NCI-H510A treated with DMSO at 0.1 percent for 48 hours (cell line): ENCODE measurements at places on chromosomes 2 and 18.

- DNase-seq, result no peak
Measured at GRCh38 chr2:231415029-231415428, 19.5 kb downstream of the B3GNT7 start.

DNA sequence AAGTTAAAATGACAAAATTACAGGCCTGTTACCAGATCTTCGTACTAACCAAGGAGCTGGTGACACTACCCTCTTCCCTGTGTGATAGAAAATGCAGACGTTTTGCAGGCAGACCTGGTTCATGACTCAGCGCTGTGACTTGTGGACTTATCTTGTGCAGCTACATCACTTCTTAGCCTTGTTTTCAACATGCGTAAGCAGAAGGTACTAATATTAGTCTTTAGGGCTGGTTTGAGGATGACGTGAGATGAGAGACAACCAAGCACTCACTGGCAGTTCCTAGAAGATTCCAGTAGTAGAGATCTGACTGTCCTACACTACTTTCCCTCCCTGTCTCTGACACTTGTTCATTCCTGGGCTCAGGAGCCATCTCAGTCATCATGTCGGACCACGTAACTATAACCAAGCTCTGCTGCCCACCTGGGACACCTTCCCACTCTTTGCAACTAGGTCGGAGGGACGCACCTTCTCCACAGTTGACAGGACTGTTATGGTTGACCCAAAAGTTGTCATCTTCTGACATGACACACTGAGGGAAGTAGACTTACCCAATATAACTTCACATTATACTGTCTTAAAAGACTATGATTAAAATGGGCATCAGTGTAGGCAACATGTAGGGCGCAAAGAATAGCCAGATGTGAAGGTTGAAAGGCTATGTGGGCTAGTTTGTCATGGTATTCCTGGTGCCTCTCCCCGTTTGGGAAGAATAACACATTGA lies 64.8 kb downstream of the TNFRSF11A start:
- DNase-seq, result no peak

DNA sequence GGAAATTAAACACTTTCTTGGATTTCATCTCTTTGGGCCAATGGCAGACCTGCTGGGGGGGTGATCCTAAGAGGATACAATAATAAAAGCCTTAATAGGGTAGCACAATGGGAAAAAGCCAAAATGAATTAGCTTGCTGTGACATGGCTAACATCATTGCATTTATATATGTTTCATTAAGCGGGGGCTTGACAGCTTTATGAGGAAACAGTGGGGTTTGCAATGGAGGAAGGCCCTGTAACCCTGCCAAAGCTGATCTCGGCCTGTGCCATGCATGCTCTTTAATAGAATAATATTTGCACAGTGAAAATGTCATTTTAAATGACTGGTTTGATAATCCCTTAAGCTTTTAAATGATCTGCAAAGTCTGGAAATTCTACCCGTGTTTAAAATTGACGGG lies 291.5 kb downstream of the SLC4A3 start:
- DNase-seq, result no peak

GRCh38 chr2:15941481-15941850 lies 1.1 kb downstream of the MYCN start:
- DNase-seq, result no peak

DNA sequence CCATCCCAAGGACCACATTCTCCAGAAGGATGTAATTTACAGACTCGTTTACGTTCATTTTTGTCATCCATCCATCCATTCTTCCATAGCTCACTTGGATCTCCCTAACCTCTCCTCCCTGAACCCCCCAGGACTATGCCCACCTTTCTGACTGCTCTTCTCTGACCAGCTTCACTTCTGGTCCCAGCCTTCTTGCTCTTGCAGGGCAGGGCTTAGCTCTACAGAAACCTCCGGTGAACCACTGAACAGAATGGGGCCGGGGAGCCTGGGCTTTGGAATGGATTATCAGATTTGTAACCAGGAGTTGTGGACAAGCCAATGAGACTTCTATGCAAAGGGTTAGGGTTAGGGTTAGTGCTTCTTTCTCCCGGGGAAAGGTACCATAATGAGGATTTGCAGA lies 95.0 kb downstream of the TGFA start:
- DNase-seq, result no peak

GRCh38 chr18:71209944-71210343 lies 921.1 kb downstream of the SOCS6 start:
- DNase-seq, result no peak

GRCh38 chr18:59232309-59233016 lies 12.5 kb downstream of the GRP start:
- peak; percentile 66 for DNase-seq

DNA sequence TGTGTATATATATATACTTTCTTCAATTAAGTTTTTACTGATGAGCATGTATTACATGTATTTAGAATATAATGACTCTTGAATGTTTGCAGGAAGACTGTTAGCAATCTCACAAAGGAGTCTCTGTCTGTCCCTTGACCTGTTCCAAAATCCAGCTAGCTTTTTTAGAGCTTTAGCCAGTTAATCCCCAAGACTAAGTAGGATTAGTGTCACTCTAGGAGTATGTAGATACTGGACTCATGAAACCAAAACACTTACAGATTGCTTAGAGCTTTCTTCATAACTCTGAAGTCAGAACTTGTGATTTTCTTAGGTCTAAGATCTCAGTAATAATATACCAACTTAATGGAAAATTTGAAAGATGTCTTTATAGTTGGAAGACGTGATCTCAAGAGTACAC lies 2.2 kb downstream of the UBXN4 start:
- DNase-seq, result no peak

DNA sequence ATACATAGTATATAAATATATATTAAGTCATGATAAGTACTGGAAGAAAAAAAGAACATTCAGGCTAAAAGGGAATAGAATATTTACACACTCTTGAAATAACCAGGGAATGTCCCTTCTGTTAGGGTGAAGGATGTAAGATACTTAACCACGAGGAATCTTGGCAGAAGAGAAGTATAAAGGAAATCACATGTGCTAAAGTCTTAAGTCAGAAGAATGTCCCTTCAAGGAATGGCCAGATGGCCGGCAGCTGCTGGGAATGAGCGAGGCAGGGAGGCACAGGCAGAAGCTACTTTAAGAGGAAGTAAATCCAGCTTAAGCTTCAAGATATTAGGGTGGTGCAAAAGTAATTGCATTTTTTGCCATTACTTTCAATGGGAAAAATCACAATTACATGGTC lies 5.5 kb downstream of the CCDC102B start:
- no peak for DNase-seq

- peak; percentile 40 for DNase-seq
Measured at GRCh38 chr18:69636529-69637301, 236.0 kb downstream of the DOK6 start.

- no peak for DNase-seq
Measured at GRCh38 chr2:506451-506850, 170.8 kb downstream of the TMEM18 start.

DNA sequence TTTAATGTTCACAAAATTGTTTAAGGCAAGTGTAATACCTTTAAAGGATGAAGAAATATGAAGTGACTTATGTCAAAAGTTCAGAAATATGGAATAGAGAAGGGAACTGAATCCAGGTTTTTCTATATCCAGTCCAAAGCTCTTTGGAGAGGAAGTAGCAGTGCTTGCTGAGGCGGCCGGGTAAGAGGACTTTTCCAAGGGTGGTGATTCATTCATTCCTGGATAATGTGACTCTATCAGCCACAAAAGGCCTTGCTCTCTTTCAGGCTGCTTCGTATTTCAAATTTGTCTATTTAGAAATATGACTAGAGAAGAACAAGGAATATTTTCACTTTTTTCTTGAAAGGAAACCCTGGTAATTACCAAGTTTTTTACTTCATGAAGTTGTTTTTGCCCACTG lies 830.1 kb upstream of the ZEB2 start:
- DNase-seq, result no peak

DNA sequence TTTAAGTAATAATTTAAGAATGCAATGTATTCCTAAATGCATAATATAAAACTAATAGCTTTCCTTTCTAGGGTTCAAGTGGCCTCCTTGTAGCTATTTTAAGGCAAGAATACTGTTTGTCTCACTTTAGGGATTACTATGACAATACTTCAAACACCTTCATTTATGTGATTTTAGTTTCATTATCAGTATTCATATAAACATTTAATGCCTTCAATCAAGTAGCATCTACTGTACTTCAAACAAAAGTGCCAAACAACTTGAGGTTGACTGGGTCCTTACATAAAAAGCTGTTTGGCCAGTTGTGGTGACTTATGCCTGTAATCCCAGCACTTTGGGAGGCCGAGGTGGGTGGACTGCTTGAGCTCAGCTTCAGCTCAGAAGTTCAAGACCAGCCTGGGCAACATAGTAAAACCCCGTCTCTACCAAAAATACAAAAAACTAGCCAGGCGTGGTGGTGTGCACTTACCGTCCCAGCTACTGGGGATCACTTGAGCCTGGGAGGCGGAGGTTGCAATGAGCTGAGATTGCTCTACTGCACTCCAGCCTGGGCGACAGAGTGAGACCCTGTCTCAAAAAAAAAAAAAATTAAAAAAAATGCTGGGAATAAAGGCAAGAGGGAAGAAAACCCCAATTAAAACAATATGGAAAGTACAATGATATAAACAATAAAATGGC lies 9.3 kb downstream of the MEX3C start:
- no peak for DNase-seq

GRCh38 chr2:160301420-160301819 lies 101.3 kb upstream of the ITGB6 start:
- no peak for DNase-seq

GRCh38 chr2:55761024-55761423 lies 67.4 kb upstream of the PNPT1 start:
- DNase-seq, result no peak

DNA sequence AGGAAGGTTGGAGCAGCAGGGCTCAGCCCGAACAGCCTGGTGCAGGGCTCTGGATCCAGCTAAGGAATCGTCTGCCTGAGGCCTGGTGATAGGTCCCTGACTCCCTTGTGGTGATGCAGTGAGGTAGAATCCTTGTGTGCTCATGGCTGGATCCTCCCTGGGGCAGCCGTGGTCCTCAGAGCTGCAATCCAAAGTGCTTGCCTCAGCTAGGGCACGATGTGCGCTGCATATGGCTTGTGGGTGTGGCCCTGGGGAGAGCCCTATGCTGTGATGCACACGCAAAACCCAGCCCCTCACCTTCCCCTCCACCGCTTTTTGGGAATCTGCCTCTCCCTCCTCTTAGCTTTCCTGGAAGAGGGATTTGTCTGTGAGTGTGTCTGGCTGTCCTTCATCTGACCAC lies 142.2 kb downstream of the DYSF start:
- DNase-seq, result no peak

DNA sequence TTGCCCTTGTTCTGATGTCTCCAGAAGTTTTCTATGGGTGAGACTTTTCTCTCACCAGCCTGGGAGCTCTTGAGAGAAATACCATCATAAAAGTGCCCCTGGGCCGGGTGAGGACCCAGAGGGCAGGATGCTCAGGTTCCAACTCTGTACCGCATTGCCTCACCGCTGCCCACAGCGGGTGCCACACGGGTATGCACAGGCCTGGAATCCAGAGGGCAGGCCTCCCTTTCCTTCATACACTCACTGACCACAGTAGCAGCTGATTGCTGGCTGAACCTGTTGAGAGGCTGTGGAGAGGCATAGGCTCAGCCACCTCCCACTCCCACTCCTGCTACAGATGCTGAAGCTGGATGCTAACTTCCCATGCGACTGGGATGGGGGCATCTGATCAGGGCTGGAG lies 293.8 kb downstream of the CYP26B1 start:
- DNase-seq, result no peak

DNA sequence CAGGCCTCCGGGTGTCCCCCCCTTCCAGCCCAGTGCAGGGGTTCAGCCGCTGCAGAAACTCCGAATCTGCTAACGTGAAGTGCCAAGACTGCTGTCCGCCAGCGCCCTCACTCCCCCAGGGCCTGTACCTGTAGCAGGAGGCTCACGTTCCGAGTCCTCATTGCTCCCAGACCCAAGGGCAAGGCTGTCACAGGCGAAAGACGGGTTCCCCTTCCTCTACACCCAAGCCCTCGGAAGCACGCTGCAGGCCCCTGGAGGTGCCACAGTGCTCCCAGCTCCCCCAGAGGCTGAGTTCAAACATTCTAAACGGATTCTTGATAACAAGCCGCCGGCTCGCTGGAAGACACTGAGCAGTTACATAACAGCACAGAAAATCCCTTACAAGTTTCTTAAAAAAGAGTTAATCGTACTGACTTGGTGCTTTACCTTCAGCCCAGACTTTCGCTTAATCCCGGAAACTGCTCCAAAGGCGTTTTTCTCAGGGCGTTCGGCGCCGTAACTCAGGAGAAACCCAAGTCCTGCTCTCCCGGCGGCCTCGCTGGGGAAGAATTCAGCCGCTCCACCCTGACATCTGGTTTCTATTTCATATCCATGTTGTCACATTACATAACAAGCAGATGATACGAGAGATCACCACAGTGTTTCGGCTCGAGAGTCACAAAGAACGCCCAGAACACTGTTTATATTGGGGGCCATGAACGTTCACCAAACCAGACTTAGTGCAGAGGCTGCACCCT lies 92.0 kb downstream of the HDAC4 start:
- no peak for DNase-seq

DNA sequence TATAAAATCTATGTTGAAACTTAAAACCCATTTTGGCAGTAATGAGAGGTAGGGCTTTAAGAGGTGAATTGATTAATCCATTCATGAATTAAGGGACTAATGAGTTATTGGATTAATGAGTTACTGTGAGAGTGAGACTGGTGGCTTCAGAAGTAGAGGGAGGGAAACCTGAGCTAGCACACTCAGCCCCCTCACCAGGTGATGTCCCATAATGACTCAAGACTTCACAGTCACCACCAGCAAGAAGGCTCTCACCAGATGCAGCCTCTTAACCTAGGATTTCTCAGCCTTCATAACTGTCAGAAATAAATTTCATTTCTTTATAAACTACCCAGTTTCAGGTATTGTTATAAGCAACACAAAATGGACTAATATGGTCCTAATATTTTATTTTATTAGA lies 621.7 kb upstream of the ACVR2A start:
- no peak for DNase-seq

DNA sequence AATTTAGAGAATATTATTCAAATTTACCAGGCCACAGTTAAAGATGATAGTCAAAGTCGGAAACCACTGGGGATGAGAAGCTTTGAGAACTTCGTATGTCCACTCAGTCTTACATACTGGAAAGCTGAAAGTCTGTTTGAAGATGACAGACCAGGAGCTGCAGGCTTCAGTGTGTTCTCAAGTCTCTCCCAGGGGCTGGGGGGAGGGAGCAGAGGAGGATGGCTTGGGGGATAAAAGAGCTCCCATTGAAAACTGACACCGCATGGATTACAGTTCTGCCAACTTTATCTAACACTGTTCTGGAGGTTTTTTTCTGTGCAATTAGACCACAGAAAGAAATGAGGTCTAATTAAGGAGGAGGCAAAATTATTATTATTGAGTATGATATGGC lies 170.5 kb upstream of the ALKAL2 start:
- no peak for DNase-seq

DNA sequence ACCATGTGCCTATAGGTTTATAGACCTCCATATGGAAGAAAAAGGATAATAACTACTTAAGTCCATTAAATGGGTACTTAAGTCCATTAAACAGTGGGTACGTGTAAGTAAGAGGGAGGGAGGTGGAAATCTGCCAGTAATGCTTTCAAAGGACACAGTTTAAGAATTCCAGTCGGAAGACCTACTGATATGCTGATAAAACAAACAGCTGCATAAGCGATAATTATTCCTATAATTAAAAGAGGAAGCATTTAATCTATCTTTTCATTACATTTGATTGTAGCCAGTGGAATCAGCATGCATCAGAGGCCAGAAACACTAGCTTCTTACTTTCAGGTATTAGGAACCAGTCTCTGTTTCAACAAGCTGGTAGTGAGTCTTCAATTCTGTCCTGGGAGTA lies 96.4 kb upstream of the DDX18 start:
- DNase-seq, result no peak
